ENCODE measurements at places on chromosomes 4 and X.

GRCh38 chr4:72767618-72768302, 198.7 kb upstream of the ADAMTS3 start:
- no peak for DNase-seq

- DNase-seq, result no peak
Measured at GRCh38 chr4:64899563-64899962, 490.3 kb upstream of the TECRL start.

DNA sequence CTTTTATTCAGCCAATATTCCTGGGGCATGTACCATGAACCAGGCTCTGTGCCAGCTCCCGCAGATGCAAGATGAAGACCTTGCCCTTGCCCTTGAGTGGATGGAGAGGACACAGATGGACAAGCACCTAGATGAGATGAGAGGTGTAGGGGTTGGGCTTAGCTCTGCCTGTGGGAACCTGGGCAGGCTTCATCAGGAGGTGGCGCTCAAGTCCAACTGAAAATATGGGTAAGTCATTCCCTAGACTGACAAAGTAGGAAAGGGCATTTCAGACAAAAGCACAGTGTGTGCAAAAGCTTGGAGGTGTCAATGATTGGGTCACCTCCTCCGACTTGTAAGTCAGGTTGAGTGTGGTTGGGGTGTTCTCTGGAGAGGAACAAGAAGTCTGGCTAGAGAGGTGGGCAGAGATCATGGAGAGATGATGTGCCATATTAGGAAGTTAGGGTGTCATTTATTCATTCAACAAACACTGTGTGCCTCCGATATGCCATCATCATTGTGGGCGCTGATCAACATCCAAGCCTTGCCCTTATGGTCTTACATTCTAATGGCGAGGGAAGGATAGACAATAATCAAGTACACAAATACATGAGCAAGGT, 64.6 kb downstream of the ANAPC4 start:
- DNase-seq, result peak; percentile 63

GRCh38 chrX:113959912-113960626, 623.8 kb upstream of the HTR2C start:
- DNase-seq, result peak; percentile 2

DNA sequence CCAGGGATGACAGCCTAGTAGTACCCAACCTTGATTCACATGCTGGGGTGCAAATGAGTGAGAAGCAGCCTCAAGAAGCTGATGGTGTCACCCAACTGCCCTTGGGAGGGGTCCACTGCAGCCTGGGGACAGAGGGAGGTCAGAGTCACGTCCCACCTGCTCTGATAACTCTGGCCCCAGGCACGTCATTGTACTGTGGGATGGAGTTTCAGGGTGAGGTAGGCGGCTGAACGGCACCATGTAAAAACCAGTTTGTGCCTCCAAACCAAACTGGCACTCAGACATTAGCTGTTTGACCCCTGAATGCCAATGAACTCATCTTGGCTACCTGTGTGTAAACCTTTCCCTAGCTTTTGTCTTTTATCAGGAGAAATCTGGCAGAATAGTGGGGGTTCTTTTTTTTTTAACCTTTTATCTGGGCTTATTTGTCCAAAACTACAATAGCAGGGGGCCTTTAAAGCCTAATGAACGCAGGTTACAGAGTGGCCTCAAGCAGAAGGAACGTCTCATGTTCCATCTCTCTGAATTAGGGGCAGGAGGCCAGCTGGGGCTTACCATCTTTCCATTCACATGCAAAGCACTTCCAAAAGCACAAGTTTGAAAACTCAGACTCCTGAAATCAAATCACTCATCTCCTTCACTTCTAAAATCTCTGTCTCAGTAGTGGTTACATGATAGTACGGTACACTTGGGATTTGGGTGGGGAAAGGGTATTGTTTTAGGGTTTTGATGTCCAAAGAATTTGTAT, 89.4 kb downstream of the IRF2 start:
- peak; percentile 46 for DNase-seq
